Osteoblast (primary cell): ENCODE measurements at places on chromosomes 6 and 20. TPM values are rescaled to one million over a fixed set of nuclear protein-coding genes. Genes with fewer than 3 reads are reported as not detected.

Gene GRM1
- total RNA-seq = under 0.01 TPM in 2 replicates

Gene RWDD2A
- total RNA-seq = 5.4 and 6.5 TPM in 2 replicates

Gene BNIP5
- total RNA-seq = not detected in 2 replicates

Gene PSMB9
- 20.3 and 29.8 TPM in 2 replicates for total RNA-seq

Gene ME1
- total RNA-seq = 27.9 and 31.8 TPM in 2 replicates

Gene HLA-DMB
- total RNA-seq = 2.2 and 8.3 TPM in 2 replicates

DNA sequence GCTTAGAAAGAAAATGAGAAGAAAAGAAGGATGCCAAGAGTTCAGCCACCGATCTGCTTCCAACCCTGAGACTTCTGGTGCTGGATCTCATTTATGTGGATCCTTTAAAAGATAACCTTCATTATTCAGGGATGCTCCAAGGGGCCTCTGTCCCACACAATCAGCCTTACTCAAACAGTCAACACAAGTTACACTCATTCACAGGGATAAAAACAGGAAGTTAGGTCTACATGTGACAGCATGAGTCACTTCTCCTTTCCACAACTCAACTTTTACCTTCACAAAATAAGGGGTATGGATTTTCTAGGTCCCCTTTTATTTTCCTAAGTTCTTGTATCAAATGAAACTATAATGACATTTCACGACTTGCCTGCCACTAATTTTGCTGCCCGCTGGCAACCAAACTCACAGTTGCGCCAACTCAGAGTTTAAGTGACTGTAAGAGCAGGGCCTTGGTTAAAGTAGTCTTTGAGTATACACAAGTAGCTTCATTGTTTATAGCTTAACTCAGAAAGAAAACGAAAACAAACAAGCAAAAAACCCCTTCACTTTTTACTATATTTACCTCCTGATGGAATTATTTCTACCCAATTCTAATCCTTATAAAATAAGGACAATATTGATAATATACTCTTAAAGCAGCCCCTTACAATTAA lies 278.8 kb upstream of the RUNX2 start:
- no peak for DNase-seq

- DNase-seq = no peak
Observed at GRCh38 chr6:109854541-109855308, 123.4 kb upstream of the GPR6 start.

DNA sequence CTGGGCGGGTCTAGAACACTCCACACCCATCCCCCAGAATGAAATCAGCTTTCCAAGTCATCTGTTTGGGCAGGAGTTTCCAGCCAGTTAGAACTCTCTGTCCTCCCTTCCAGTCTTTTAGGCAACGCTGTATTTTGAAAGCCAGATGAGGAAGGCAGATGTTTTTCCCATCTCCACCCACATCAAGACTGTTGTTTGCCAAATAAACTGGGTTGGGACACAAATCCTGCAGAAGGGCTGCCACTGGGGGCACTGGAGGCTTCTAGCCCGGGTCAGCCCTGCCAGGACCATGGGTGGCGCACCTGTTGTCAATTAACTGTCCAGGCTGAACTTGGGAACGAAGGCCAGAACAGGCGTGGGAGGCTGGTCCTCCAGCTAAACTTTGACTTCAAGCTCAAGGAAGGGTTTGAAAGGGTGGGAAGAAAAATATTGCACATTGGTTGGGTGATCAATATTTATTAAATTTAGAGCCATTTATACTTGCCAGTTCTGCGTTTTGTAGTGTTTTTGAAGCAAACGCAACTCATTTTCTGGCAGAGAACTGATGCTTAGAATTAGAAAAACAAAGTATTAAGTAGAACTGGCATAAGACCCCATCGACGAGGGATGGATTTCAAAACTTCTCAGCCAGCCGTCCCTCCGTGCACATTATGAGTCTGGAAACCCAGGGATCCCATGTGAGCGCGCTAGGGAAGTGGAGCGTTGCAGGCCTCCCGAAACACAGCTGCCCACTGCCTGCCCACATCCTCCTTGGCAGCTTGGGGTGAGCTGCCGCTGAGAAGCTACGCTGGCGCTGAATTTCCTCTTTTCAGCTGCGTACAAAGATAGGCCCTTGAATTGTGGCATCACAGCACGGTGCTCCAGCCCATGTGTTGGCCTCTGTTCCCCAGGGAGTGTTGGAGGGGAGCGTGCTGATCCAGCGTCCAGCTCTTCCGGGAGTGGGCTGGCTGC lies 297.4 kb downstream of the QKI start:
- DNase-seq = no peak

- no peak for DNase-seq
Observed at GRCh38 chr20:50567860-50568548, 57.8 kb downstream of the PTPN1 start.

- DNase-seq = no peak
Observed at GRCh38 chr6:137880746-137881521, 13.9 kb downstream of the TNFAIP3 start.

GRCh38 chr6:128259029-128259724 lies 261.2 kb downstream of the PTPRK start:
- peak; percentile 11 for DNase-seq

- no peak for DNase-seq
Observed at GRCh38 chr6:124661097-124661661, 301.1 kb upstream of the RNF217 start.

DNA sequence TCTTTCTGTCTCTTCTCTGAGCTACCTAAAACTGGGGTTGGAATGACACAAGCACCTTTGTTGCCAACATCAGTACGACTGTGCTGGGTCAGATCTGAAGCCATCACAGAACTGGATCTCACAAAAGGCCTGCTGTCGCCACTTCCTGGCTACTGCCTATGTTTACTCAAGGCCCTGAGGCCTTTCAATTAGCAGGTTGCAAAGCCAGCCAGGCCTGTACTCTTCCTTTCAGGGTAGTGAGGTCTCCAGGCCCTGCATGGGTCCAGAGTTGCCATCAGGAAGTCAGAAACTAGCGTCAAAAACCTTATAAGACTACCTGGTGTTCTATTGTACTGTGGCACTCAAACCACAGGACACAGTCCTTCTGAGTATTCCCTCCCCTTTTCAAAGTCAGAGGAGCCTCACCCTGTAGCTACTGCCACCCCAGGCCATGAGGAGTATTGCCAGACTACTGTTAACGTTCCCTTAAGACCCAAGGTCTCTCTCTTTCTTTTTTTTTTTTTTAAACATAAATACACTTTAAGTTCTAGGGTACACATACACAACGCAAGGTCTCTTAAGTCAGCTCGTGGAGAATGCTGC lies 937.4 kb upstream of the GJE1 start:
- no peak for DNase-seq

- DNase-seq = peak; percentile 15
Observed at GRCh38 chr20:36887752-36888090, 11.8 kb downstream of the TLDC2 start.

DNA sequence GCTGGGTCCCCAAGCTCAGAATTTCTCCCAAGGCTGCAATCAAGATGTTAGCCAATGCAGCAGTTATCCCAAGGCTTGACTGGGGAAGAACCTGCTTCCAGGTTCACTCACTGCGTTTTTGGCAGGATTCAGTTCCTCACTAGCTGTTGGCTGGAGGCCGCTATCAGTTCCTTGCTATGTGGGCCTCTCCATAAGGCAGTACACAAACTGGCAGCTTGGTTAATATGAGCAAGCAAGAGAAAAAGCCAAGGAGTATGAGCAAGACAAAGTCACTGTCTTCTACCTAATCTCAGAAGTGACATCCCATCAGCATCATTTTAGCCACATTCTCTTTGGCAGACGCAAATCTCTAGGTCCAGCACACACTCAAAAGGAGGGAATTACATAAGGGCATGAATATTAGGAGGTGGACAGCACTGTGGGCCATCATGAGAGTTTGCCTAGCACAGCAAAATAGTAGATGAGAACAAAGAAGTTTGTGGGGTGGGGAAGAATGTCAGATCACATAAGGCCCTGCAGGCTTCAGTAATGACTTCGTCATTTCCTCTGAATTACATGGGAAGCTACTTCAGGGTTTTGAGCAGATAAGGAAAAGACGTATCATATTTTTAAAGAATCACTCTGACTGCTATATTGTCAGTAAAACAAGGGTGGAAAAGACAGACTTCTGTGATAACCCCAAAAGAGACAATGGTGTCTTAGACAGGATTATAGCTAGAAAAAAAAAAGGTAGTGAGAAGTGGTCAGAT lies 25.5 kb downstream of the LMBRD1 start:
- no peak for DNase-seq

- no peak for DNase-seq
Observed at GRCh38 chr6:39494998-39495397, 172.5 kb upstream of the KCNK16 start.

DNA sequence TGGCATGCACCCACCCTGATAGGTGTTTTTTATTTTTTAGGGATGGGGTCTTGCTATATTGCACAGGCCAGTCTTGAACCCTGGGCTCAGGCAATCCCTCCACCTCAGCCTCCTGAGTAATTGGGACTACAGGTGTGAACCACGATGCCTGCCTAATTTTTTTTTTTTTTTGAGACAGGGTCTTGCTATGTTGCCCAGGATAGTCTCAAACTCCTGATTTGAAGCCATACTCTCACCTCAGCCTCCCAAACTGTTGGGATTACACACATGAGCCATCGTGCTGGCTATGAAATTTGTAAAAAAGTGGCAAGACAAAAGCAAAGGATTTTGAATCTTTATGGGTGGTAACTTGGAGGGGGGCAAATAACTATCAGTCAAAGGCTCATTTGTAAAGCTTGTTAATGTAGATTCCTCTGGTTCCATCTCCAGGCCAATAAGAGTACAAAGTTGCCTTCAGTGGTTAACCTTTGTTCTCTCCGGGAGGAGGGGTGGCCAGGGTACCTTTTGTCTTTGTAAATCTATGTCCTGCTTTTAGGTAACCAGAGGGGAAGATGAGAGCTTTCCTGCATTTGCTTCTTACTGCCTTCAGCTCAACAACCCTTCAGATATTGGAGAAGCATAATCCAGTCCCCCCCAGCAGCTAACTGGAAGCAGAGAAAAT lies 372.0 kb upstream of the JARID2 start:
- no peak for DNase-seq

DNA sequence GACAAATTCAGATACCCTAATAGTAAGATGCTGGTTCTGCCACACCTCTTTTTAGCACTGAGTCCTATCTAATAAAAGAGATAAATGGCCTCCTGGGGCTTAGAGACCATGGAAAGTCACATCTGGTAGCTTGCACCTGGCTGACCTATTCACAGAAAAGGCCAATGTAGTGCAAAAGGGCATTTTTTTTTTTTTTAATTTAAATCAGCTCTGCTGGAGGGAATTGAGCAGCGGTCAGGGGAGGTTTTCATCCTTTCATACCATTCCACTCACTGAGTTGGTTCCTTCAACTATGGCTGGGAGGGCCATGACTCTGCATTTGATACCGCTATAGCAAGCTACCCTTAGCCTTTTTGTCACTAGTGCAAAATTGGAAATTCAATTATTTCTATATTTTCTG lies 20.1 kb upstream of the HS3ST5 start:
- DNase-seq = no peak

DNA sequence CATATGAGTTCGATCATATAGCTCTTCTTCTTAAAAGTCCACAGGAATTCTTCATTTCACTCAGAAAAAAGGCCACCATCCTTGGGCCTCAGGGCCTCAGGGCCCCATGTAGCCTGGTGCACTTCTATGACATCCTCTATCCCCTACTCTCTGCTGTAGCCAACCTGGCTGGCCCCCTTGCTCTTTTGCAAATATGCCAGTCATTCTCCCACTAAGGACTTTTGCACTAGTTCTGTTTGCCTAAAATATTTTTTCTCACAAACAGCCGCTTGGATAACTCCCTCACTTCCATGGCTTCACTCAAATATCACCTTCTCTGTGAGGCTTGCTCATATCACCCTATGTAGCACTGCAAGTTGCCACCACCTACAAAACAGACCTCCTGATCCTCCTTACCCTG lies 604.7 kb upstream of the JAG1 start:
- no peak for DNase-seq

GRCh38 chr6:105873799-105874198 lies 212.3 kb upstream of the PRDM1 start:
- DNase-seq = no peak

- DNase-seq = no peak
Observed at GRCh38 chr6:96099069-96099468, 83.3 kb downstream of the FUT9 start.

DNA sequence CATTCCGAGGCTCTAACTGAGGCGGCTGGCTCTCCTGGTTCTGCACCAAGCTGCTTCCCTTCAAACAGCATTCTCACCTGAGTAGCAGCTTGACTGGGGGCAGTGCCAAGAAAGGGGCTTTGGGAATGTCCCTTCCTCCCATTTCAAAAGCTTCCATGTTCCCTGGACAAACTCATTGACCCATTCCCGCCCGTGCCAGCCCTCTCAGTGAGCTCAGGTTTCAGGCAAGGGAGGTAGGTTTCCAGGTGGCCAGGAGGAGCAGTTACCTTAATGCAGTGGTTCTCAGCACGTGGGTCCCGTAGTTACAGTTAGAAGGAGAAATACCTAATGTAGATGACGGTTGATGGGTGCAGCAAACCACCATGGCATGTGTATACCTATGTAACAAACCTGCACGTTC lies 135.2 kb downstream of the ELOVL4 start:
- DNase-seq = no peak

GRCh38 chr6:23784301-23784919 lies 341.6 kb upstream of the NRSN1 start:
- no peak for DNase-seq

DNA sequence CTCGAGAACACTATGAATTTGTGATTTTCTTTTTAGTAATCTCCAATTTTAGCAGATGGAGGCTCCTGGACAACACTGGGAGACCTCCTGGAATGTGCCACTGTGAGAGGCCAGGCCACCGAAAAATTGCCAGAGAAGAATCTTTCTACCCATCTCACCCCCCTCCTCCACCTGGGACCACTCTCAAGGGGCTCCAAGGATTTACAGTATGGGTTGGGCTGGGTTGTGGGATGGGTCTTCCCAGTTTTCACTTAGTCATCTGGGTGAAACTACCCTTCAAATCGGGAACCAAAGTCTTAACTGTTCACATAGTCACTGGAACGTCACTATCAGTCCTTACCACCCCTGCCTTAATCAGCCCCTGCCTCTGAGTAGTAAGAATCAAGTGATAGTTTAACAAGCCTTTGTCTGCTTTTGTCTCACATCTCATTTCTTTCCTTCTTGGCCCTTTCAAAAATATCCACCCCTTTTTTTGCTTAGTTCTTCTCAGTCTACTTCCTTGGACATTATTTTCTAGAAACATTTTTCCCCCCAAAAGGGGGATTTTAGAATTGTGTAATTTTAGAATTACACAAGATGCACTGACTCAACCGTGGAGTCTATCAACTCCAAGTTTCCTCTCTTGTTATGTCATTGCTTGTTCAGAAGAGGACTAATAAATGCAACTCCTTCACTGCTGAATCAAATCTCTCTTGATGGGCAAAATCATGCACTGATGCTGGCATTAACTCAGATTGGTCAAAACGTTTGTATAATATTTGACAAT lies 148.2 kb upstream of the MOCS1 start:
- no peak for DNase-seq

DNA sequence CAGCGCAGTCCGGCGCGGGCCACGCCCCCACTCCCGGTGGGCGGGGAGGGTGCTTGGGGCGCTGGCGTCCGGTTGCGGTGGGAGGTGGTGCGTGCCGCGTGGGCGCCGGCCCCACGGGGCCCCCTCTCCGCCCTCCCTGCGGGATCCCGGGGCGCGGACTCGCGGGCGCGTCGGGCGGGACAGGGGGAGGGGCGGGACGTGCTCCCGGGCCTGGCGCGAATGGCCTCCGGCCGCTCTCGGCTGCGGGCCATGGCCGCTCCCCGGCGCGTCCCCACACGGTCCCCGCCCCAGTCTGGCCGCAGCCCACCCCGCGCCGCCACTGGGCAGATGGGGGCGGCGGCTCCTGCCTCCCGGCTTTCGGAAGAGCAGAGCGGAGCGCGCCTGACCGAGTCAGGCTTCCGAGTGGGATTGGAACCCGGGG lies 771 bp upstream of the PPP1R3G start:
- peak; percentile 90 for DNase-seq

- no peak for DNase-seq
Observed at GRCh38 chr6:84362193-84362821, 134.9 kb upstream of the CEP162 start.
